ENCODE measurements at places on chromosomes 4 and X.
A peak's percentile ranks its signal among the peaks of the same experiment; 100 is the strongest.

- DNase-seq: no peak
Measured at GRCh38 chrX:19535476-19535875, 20.2 kb upstream of the MAP3K15 start.

DNA sequence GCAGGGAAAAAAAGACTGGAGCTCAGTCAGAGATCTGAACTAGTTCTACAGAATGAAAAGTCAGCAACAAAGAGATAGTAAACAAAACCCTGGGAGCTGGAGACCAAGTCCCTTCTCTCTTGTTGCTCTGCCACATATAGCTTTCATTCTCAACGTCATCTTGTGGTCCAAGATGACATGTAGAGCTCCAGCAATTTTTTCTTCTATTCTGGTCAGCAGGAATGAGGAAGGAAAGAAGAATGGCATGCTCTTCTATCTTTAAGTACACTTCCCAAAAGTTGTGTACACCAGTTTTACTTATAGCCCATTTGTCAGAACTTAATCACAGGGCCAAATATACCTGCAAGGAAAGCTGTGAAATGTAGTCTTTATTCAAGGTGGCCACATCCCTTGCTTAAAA, 45.6 kb downstream of the RAP2C start:
- DNase-seq: no peak

DNA sequence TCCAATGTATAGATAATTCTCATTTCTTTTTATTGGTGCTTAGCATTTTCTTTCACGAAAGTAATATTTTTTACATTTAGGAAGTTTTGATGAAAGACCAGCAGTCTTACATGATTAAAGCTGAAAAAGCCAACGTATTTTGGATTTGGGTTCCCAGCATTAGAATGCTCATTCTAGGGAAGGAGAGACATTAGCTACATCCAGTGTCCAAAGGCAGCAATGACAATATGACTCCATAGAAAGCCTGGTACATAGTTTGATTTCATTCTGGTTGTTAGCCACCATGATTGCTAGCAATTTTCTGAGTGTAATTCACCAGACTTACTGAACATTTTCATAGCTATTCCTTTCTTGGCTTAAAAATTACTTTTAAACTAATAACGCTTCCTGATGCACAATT, 1397.5 kb downstream of the PCDH7 start:
- DNase-seq: no peak

GRCh38 chrX:115898382-115899001, 272.1 kb upstream of the AGTR2 start:
- DNase-seq: no peak

- DNase-seq: peak; percentile 98
Measured at GRCh38 chr4:80307183-80307735, 28.3 kb upstream of the CFAP299 start.

- no peak for DNase-seq
Measured at GRCh38 chr4:8788174-8788573, 83.5 kb downstream of the HMX1 start.

GRCh38 chr4:44002368-44002767, 446.2 kb downstream of the KCTD8 start:
- no peak for DNase-seq

- no peak for DNase-seq
Measured at GRCh38 chr4:95170176-95170575, 378.6 kb downstream of the UNC5C start.

DNA sequence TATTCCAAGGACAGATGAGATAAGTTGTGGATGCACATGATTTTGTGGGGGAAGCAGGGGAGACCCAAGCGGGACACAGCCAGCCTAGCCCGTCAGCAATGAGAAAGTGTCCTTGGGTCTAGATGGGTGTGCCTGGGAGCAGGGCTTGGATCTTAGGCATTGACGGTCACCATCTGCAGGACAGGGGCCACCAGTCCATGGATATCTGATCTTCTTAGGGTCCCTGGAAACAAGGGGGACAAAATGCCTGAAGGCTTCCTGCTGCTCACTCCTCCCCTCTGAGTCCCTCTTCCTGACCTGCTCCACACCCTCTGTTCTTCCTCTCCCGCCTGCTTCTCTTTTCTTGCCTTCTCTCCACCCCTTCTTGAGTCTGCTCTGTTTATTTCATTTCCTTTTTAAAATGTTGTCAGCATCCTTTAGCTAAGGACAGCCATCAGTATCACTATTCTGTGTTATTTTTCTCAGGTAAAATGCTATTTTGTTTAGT, 298.4 kb downstream of the RAPGEF2 start:
- no peak for DNase-seq

DNA sequence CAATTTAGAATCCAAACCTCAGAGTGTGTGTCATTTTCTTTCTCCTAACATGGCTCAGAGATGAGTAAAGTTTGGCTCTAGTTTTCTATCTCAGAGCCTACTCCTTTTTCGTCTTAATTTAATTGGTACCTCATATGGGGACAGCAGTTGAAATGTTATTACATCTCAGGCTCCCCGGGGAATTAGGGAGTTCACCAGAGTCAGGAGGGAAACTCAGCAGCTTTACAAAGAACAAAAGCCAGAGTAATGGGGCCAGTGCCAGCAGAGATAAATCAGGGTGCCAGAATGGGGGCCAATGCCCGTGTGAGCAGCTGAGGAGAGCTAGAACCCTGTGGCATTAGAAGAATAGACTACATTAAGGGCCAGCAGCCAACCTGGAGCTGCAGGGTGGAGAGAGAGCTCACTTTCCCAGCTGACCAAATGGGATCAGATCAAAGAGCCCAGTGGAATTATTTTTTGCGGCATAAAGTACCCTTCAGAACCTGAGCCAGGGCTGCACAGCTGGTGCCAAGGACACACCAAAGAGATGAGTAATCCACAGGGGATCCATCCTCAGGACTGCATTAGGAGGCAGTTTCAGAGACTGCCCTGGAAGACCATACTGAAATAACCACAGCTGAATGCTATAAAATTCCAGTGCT, 207.1 kb upstream of the DKK2 start:
- no peak for DNase-seq

- no peak for DNase-seq
Measured at GRCh38 chrX:140190441-140191108, 225.3 kb upstream of the CXorf66 start.

- no peak for DNase-seq
Measured at GRCh38 chr4:26793735-26794134, 66.9 kb upstream of the STIM2 start.

- DNase-seq: no peak
Measured at GRCh38 chr4:61648264-61648663, 448.1 kb downstream of the ADGRL3 start.

- DNase-seq: no peak
Measured at GRCh38 chr4:112058433-112058832, 86.8 kb upstream of the FAM241A start.

GRCh38 chr4:113998531-113998930, 19.1 kb upstream of the ARSJ start:
- DNase-seq: no peak

DNA sequence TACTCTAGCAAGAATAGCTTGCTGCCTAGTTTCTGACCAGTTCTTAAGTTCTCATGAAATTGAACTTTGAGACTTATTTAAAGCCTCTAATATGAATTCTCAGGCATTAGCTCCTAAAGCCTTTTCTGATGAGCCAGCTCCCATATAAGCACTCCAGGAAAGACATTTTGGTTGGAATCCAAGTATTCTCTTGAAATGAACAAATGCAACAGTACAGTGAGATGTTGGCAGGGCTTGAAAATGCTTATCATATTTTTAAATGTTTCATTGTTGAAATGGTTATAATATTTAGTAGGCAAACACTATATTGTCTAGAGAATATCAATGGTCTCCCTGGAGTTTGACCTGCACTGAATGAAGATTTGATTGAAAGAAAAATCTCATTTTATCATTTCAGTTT, 240.3 kb downstream of the ANK2 start:
- DNase-seq: no peak

GRCh38 chrX:12647230-12647629, 144.0 kb upstream of the PRPS2 start:
- no peak for DNase-seq

GRCh38 chr4:189035654-189036053, 896.4 kb downstream of the TRIML1 start:
- DNase-seq: no peak

GRCh38 chrX:49037883-49038475, 5.2 kb downstream of the TFE3 start:
- DNase-seq: no peak

GRCh38 chrX:10856797-10857196, 236.4 kb upstream of the MID1 start:
- no peak for DNase-seq

DNA sequence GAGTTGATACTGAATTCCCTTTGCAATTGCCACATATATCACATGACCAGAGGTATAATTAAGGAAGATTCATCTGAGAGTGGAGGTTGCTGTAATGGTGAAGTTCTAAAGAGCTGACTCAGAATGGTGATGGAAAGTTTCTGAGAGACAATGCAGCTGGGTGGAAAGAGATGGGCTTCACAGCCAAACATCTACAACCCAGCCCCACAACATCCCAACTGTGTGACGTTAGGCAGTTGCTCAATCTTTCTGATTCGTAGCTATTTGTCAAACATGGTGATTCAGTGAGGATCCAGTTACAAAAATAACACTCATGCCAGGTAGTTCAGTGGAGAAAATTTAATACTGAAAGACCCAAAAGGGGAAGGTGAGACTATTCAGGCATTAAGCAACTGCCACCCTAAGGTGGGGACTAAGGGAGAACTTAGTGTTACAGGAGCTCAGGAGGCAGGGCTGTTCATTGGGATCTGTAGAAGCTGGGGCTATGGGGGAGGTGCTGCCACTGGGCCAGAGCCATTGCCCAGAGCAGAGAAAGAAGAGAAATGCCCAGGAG, 6.9 kb upstream of the AFF1 start:
- no peak for DNase-seq

DNA sequence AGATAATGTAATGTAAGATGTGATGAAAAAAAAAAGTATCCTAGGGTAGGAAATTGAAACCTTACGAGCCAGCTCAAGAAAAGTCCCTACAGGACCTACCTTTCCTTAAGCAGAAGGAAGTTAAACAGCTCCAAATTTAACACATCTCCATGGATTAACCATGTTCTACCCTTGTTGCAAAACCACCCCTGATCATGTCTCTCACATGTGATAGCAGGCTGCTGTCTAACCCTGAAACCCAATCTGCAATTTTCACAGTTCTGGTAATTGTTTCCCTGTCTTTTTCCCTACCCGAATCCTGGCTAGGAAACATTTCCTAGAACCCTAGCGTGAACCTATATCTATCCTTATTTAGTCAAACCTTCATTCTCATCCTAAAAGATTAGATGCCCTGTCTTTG, 198.9 kb downstream of the SPOCK3 start:
- DNase-seq: no peak

DNA sequence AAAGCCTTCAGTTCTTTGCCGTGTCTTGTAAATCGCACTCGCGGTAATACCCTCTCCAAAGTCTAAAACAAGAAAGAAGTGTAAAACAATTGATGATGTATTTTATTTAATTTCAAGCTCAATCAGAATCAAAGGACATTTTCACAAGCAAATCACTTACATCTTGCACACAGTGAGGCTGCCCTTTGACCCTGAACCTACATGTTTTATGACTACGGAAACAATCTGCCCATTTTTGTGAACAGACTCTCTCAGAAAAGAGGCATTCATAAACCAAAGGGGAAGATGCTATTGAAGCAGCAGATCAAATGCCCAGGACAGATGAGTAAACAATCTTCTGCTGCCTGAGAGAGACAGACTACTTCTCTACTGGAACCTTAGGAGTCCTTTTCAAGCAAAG, 76.0 kb upstream of the DDX60 start:
- DNase-seq: no peak

DNA sequence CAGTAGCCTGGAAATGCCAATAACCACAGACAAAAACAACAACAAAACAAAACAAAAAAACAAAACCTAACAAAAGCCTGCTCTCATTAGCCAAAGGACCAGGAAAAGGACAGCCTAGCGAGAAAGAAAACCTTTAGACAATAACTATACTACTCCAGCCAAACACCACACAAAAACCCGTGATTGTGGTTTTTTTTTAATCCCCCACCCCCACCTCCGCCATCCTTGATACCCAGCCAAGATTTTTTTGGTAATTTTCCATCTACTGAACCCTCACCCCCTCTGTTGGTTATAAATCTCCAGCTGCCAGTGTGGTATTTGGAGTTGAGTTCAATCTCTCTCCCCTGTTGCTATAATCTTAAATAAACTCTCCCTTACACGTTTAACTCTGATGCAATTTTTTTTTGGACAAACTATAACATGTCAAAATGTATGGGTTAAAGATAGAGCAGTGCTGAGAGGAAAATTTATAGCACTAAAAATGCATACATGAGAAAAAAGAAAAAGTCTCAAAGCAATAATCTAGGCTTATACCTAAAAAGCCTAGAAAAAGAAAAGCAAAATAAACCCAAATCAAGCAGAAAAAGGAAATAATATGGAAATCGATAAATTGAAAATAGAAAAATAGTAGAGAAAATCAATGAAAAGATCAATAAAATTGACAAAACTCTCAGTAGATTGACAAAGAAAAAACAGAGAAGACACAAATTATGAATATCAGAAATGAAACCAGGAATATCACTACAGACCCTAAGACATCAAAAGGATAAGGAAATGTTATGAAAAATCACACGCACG, 83.7 kb downstream of the NAT8L start:
- DNase-seq: no peak

DNA sequence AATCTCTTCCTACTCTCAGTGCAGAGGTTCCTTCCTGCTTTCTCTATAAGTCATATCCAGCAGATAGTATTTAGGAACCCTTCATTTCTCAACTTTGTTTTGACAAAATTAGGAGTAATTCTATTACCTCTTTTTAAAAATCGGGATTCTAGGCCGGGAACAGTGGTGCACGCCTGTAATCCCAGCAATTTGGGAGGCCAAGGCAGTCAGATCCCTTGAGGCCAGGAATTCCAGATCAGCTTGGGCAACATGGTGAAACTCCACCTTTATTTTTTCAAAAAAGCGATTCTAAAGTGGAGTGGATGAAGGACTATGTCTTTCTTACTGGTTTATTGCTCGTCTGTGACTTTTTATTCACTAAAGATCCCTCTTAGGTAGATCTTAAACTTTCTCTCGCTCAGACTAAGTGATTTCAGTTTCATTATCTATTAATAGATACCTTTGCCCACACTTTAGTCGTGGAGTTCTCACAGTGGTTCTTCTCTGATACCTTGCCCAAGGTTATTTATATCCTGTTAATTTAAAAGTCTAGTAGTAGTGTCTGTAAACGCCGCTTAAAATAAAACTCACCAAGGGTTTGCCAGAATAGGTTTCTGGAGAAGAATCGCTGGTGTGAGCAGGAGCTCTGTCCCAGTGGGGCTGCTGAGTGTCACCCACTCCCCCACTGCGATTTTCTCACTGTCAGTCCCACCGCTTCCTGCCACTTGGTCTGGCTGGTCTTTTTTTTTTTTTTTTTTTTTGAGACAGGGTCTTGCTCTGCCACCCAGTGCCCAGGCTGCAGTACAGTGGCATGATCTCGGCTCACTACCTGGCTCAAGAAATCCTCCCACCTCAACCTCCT, 27.0 kb upstream of the TMEM131L start:
- DNase-seq: no peak

- DNase-seq: no peak
Measured at GRCh38 chrX:16416588-16416987, 233.4 kb upstream of the S100G start.

DNA sequence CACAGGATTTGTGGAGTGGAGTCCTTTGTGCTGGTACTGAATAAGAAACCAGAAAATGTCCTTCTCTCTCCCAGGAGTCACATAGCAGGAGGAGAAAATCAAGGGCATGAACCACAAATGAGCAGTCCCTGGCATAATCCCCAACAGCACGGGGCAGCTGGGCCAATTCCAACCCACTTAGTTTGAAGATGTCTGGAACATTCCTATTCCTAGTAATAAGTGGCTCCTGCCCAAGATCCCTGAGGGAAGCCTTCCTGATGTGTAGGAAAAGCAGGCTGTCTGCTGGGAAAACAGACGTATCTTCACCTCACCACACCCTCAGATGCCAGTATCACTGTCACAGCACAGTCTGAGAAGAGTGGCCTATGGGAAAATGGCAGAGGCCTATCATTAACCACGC, 182.8 kb upstream of the MAP3K15 start:
- DNase-seq: no peak

Measured in NCI-H187 treated with DMSO at 0.1 percent for 48 hours (cell line).